Suppressor macrophage (primary cell): ENCODE measurements at places on chromosomes 3 and 15.

- DNase-seq, result no peak
Observed at GRCh38 chr3:123728014-123728413, 143.2 kb upstream of the HACD2 start.

DNA sequence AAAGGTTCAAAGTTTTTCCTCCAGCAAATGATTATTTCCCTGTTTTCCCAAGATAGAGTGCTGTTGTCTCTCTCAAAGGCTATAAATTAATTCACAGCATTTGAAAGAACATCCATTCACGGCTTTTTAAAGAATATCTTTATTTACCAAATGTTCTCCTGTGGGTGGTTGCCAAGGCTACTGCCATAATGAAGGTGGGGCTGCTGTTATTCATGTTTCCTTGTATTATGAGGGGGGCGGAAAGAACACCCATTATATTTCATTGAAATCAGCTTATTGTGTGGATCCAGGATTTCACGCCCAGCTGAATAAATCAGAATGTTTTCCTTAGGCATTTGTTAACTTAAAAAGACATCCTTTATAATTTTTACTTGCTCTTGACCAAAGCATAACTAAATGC, 10.1 kb downstream of the SRP14 start:
- DNase-seq, result no peak

- no peak for DNase-seq
Observed at GRCh38 chr15:88864861-88865497, 30.4 kb downstream of the HAPLN3 start.

GRCh38 chr3:197899833-197900478, 50.0 kb upstream of the RPL35A start:
- DNase-seq, result no peak

GRCh38 chr15:77617476-77618230, 15.1 kb downstream of the LINGO1 start:
- DNase-seq, result peak; percentile 28

GRCh38 chr3:51637144-51637940, 33.7 kb upstream of the TEX264 start:
- no peak for DNase-seq

GRCh38 chr15:81293728-81294515, 30.0 kb downstream of the STARD5 start:
- peak; percentile 36 for DNase-seq

DNA sequence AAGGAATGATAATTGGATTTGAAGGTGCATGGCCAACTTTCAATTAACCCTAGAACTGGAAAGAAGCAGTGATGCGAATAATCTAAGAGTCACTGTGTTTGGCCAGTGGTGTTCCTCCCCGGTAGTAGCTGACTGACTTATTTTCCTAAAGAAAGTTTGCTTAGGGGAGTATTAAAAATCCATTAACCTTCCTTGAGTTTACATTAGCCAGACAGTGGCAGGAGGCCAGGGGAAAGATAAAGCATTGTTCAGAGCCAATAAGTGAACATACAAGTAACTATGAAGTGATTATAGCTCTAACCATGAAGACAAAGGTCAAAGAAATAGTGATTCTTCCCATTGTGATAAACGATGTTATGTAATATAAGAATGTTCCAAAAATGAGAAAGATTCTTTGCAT, 8.9 kb upstream of the TMEM202 start:
- DNase-seq, result no peak

- DNase-seq, result no peak
Observed at GRCh38 chr3:81496407-81497104, 264.9 kb downstream of the GBE1 start.

DNA sequence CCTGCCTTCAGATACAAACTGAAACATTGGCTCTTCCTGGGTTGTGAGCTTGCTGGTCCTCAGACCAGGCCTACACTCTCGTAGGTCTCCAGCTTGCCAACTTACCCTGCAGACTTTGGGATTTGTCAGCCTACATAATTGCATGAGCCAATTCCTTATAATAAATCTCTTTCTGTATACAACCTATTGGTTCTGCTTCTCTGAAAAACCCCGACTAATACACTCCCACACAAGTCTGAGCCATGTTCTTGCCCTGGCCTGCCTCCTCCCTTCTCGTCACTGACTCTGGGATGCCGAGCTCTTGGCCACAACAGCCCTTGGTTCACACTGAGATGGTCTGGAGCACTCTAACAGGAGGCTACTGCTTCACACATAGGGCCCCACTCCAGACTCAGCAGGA, 9.5 kb downstream of the CYP19A1 start:
- peak; percentile 53 for DNase-seq

DNA sequence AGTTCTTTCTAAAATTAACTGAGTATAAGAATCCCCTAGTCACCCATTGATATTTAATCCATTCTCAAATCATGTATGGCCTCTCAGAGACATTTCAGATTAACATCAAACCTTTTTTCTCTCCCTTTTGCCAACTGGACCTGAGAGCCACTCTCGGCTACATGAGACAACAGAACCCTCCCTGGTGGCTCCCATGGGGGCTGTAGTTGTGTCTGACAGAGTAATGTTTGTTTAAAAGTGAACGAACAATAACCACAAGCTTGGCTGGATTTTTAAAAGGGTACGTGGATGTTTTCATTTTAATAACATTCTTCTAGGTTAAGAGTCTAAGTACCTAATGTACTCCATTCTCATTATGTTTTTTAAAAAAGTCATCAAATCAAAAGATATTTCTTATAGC, 37.1 kb downstream of the P3H2 start:
- no peak for DNase-seq

- DNase-seq, result no peak
Observed at GRCh38 chr15:57158997-57159668, 217.2 kb upstream of the CGNL1 start.

- DNase-seq, result no peak
Observed at GRCh38 chr3:133119176-133119575, 81.0 kb downstream of the TMEM108 start.

DNA sequence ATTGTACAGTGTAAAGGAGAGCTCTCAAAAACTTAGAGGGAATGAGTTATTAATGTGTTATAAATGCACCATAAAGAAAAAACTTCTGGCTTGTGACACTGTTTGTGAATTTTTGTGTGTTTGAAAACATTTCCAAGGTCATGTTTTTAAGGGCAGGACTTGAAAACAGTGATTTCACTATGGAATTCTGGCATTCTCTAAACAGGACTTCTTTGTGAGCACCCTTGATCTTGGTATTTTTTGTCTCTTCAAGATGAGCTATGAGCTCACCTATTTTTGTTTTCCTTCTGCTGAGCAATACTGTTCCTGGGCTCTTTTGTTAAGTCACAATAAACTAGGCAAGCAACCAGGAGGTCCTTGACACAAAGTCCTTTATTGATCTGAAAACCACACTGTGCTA, 284.4 kb downstream of the RBMS3 start:
- DNase-seq, result no peak

GRCh38 chr15:46955576-46955975, 761.7 kb upstream of the SEMA6D start:
- DNase-seq, result no peak

- no peak for DNase-seq
Observed at GRCh38 chr15:33243393-33243792, 48.9 kb upstream of the FMN1 start.

DNA sequence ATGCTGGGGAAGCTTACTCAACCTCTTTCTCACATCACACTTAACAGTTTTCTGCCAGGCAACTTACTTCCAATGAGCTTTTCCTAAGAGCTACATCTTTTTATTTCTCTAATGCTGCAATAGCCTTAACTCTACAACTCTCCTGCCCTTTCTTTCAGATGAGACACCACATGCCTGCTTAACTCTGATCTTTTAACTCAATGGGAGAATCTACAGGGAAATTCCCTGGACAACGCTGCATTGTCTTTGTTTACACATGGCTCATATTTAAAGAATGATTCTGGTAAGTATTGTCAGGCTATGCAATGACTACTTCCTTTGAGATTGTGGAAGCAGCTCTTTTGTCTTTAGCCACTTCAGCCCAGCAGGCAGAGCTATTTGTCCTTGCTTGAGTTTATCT, 353.1 kb upstream of the BCHE start:
- no peak for DNase-seq

DNA sequence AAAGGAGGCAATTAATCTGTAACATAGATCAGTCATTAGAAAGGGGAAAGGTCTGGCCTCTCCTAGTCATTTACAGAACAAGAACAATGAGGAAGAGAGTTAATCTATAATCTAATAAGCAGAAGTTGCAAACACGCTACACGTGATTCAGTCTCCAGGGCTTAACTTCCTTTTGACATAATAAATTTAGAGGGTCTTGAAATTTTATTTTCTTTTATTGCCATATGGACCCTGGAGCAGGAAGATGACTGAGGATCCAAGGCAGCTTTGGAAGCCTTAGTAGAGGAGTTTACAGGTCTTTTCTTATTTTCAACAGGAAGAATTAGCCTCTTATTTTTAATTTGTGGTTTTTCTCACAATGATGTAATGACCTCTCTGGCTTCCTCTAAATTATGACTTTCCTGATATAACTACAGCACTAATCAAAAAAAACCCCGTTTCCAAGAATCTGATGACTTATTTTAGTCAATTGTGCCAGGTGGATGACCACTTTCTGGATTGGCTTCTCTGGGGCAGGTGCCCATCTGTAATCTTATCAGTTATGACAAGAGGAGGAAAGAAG, 32.2 kb downstream of the ADGRG7 start:
- peak; percentile 5 for DNase-seq

GRCh38 chr15:62365795-62366442, 200.8 kb upstream of the C2CD4B start:
- no peak for DNase-seq

GRCh38 chr3:38147421-38147820, 9.0 kb downstream of the MYD88 start:
- DNase-seq, result peak; percentile 85

- no peak for DNase-seq
Observed at GRCh38 chr3:110910346-110910955, 161.2 kb upstream of the NECTIN3 start.

- DNase-seq, result peak; percentile 96
Observed at GRCh38 chr3:129893581-129894070, at the start of gene TMCC1. Gene TMCC1, minus strand, starts transcription at chr3:129893711.

DNA sequence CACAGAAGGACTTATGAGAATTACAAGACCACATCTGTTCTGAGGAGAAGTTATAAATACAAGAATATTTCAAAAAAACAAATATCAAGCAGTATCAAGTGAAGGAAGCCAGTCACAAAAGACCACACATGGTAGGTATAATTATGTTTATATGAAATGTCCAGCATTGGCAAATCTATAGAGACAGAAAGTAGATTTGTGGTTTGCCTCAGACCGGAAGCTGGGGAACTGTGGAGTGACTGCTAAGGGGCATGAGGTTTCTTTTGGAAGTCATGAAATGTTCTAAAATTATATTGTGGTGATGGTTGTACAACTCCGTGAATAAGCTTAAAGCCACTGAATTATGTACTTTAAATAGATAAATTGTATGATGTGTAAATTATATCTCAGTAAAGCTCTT, 136.9 kb downstream of the FRMD5 start:
- DNase-seq, result no peak

- DNase-seq, result no peak
Observed at GRCh38 chr3:133256787-133257483, 142.9 kb upstream of the BFSP2 start.

- no peak for DNase-seq
Observed at GRCh38 chr3:98969295-98969694, 67.8 kb upstream of the DCBLD2 start.

DNA sequence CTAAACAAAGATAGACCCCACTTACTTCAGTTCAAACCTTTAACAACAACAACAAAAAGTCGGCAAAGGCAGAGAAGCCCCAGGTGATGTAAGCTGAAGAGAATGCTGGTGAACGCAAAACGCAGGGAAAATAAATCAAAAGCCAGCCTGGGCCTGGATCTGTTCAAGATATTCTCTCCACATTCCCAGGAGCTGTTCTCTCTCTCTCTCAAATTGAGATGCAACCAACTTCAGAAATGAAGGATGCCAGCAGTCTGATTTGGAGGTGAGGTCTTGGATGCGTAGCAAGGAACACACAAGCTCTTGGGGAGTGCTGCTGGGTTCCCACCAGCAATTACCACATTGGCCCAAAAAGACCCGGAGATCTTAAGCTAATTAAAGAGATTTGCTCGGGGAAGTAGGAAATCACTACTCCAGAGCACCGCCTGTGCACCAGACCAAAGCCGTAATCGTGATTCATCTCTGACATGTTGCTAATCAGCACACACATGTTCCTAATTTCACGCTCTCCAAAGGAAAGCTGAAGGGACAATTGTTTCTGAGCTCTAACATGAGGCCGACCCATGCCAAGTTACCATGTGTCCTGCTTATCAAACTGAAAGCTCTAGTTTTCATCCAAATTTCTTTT, 37.1 kb downstream of the IL17RD start:
- no peak for DNase-seq

DNA sequence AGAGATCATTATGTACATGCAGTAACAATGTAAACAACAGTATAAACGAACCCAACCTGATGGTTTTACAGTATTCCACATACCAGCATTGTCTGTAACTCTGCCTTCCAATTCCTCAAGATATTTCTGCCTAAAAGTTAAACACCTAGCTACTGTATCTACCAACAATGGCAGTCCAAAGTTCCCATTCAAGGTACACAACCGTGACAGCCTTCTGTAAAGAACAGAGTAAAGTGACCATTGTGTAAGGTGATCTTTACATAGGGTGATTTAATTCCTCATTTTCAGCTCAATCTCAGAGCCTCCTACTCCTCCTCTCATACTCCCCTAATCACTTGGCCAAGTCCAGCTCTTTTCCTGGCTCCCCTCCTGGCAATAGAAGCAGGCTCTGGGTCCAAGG, 10.4 kb downstream of the SECISBP2L start:
- DNase-seq, result no peak

DNA sequence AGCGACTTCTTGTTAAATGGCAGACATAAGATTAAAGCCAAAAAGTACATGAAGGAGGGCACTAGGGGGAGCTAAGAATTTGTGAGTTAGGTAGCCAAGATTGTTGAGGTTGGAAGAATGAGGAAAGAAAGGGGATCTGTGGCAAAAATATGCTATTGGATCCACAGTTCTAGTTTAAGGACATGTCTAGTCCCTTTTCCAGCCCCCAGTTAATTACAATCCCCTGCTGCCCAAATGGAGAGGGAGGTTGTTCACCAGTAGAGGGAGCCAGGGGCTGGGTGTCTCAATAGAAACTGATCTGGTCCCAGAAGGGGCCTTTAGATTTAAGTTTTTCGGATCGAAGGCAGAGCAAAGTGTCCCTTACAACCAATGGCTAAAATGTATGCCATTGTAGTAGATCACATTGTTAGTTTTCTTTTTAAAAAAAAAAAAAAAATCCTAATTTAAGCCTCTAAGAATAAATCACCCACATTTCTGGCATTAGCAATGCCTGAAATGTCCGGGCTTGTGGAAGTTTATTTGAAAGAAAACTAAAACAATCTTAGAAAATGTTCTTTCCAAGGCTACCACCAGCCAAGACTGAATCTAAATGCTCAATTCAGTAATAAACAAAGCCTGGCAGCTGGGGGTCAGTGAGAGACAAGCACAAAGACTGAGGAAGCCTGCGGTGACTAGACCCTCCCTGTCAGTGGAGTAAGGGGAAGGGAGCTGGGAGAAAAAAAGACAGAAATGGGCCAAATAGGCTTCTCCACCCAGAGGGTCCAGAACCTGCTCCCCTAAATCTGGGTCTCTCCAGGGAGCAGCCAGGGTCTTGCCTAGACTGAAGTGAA, 7.1 kb downstream of the COL8A1 start:
- peak; percentile 9 for DNase-seq

GRCh38 chr3:99681976-99682375, 43.6 kb downstream of the COL8A1 start:
- DNase-seq, result no peak
